ENCODE measurements at places on chromosomes 1 and 21.

DNA sequence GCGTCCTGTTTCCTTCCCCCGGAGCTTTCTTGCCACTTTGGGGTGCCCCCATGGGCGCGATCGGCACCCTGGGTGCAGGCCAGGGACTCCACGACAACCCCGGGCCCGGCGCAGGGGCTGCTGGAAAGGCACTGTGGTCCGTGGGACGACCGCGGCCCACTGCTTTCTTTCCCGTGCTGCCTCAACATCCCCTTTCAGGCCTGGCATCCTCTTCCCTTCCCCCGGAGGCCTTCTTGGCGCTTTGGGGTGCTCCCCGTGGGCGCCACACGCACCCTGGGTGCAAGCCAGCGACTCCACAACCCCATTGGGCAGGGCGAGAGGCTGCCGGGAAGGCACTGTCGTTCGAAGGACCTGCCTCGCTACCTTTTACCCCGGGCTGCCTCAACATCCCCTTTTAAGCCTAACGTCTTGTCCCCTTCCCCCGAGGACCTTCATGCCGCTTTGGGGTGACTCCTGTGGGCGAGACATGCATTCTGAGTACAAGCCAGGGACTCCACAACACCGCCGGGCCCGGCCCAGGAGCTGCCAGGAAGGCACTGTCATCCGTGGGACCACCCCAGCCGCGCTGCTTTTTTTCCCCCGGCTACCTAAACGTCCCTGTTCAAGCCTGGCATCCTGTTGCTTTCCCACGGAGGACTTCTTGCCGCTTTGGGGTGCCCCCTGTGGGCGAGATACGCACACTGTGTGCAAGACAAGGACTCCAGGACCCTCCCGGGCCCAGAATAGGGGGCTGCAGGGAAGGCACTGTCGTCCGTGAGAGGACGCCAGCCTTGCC lies 137.8 kb downstream of the LIPI start:
- no peak for DNase-seq

DNA sequence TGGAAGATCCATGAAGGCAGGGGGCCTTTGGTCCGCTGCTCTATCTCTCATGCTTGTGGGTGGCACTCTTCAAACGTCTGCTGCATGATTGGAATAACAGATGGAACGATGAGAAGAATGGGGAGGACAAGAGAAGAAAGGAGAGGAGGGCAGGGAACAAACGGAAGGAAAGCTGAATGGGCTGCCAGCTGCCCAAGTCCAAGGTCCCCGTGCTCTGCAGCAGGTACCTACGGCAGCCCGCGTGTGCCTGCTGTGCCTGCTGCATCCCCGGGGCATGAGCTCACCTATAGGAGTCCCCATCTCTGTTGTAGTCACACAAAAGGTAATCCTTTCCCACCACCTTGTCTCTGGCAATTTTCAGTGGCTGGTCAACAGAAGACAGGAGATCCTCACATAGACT lies 73.1 kb downstream of the SLC66A1 start:
- no peak for DNase-seq

GRCh38 chr1:90405726-90406125 lies 311.4 kb downstream of the BARHL2 start:
- no peak for DNase-seq

- no peak for DNase-seq
Observed at GRCh38 chr1:109225308-109225707, 11.6 kb downstream of the SARS1 start.

DNA sequence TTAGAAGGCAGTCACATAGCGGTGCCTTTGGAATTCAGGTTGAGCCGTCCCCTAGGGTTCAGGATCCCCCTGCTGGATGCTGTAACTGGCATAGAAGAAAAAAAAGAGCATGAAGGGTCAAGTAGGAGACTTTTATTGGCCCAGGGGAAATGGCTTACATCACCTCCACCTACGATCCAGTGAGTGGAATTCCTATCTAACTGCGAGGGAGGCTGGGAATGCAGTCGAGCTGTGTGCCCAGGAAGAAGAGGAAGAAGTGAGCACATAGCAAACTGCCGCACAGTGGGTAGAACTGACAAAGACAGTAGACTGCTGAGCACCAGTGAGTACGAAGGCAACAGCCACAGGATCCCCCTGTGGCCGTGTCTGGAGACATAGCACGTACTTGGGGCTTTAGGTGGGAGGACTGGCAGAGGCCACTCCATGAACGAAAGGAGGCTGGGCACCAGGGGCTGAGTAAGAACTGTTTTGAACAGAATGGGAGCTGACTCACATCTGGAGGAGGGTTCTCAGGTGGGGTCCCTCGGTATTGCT lies 79.2 kb downstream of the RNF220 start:
- no peak for DNase-seq

DNA sequence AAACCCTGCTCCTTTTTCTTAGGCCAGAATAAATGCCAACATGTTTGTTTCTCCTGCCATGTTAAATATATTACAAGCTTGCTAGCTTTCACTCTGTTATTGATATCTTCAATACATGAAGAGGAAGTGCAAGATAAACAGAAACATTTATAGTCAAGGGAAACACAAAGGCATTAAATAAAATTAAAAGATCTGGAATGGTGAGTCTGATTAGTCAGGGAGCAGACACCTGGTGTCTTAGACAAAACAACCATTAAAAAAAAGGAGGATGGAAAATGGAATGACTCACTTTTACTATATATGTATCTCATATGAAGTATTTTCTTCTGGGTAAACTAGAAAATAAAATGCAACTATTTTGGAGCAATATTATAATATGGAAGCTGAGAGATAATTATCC lies 123.3 kb downstream of the SMYD3 start:
- no peak for DNase-seq

DNA sequence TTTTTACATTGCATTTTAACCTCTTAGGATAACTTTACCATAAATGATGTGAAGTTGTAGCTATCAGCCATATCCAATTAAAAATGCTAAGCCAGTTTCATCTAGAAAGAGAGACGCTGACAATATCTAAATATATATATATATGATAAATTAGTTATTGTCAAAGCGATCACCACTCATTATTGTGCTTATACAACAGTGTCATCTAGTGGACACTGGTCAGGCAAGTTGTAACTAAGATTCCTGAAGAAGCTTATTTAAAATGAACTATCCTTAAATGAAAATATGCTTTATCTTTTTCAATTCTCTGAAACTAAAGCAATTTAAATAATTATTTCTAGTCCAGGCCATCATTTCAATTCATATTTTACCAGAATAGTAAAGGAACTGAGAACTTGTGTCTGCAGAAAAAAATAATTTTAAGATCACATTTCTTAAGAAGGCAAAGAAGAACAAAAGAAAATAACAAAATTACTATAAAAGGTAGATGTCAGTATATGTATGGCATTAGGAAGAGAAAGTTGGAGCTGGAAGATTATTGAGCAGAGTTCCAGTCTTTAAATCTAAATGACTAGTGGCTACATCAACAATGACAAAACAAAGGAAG lies 193.3 kb upstream of the SNX7 start:
- peak; percentile 35 for DNase-seq

DNA sequence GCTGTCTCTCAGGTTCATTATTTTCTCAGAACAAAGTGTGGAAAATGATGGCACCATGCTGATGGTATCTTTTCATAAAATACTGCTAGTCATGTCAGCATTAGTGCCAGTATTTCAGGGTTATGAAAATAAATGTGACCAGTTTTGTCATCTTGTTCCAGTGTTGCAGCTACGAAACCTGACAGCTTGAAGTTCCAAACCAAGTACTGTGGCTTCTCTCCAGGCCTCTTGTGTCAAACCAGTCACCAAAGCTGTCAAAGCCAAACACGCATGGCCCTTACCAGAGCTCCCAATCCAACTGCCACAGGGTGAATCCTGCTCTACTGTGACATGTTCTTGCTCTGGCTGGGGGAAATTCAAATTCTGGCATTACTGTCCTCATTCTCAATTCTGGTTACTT lies 20.7 kb upstream of the EXO1 start:
- DNase-seq = no peak

- DNase-seq = no peak
Observed at GRCh38 chr1:180094705-180095295, 59.9 kb upstream of the QSOX1 start.

GRCh38 chr1:151839457-151840403 lies at the start of gene C2CD4D:
C2CD4D (minus strand) TSS chr1:151839820; CDS start chr1:151838989, 831 bp downstream.
- peak; percentile 55 for DNase-seq

- DNase-seq = no peak
Observed at GRCh38 chr1:106680776-106681344, 375.6 kb upstream of the PRMT6 start.
